ENCODE measurements at places on chromosomes 7 and 10.

DNA sequence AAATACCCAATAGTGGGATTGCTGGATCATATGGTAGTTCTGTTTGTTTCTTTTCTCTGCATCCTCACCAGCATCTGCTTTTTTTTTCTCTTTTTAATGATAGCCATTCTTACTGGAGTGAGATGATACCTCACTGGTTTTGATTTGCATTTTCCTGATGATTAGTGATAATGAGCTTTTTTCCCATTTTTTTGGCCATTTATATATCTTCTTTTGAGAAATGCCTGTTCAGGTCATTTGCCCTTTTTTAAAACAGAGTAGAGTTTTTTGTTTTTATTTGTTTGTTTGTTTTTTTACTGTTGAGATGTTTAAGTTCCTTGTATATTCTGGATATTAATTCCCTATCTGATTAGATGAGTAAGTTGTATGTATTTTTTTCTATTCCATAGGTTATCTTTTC lies 205.8 kb upstream of the KAT6B start:
- no peak for DNase-seq

- DNase-seq = no peak
Observed at GRCh38 chr7:22921386-22922086, 92.4 kb downstream of the HYCC1 start.

DNA sequence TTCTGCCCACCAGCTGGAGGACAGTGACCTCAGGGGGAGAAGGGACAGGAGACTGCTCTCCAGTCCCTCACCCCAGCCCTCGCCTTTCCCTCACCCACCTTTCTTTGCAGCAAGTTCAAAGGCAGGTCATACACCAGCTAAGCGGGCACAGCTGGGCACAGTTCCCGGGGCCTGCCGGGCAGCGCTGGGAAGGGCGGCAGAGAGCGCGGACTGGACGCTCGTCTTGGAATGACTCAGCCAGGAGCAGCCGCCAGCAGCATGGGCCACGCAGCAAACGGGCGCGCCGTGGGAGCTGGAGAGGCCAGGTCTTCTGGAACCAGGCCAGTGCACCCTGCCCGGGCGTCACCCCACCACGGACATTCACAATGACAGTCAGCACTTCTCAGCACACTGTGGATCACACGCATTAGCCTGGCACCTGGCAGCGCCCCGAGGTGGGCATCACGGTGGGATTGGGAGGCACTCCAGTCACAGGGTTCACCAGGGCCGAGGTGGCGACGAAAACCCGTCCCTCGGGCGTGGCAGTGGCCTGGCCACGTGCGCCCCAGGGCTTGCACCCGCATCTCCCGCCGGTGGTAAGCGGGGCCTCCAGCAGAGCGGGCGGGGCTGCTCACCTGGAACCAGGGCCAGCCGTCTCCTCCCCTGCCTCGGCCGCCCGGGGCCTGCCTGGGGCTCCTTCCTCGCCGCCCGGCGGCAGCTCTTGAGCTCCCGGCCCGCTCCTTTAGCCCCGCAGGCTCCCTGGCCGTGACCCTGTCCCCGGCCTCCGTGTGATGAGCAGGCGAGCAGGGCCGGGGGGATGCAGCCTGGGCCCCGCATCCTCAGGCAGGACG lies 29.0 kb upstream of the WDFY4 start:
- DNase-seq = no peak

DNA sequence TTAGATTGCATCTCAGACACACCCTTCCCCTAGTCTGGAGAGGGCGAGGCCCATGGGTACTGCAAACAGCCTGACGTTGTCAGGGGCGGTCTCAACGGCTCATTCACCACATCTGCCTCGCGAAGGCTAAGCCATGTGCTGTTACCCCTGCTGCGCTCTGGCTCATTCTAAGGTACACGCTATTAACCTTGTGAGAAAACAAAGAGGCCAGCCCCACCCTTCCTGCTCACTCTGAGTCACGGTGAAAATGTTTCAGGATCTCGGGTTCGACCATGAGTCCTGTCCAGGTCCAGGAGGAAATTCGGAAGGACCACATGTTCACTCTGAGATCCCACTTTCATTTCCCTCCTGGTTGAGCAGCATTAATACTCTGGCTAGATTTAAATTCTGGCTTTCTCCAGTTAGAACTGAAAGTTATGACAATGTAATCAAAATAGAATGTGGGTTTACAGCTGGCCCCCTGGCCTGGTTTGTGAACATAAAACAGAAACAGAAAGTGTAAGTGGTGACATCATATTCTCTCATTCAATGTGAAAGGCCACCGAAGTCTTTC lies 55.2 kb downstream of the EGFR start:
- DNase-seq = no peak

- no peak for DNase-seq
Observed at GRCh38 chr7:115825456-115826115, 205.0 kb downstream of the TFEC start.

DNA sequence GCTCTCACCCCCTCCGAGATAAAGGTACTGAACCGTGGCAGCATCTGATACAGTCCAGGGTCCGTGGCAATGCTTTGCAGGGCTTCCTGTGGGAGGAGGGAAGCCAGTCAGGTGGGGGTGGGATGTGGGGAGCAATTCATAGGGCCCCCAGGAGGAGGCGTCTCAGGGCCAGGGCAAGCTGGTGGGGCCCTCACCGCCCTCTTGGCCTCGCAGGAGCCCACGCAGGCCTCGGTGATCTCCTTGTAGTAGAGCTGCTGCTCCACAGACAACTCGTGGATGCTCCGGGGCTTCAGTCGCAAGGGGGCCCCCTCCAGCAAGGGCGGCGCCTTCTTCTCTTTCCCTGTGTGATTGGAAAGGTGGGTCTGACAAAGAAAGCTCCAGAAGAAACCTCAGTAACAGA lies 7.2 kb downstream of the TAF6 start:
- no peak for DNase-seq

DNA sequence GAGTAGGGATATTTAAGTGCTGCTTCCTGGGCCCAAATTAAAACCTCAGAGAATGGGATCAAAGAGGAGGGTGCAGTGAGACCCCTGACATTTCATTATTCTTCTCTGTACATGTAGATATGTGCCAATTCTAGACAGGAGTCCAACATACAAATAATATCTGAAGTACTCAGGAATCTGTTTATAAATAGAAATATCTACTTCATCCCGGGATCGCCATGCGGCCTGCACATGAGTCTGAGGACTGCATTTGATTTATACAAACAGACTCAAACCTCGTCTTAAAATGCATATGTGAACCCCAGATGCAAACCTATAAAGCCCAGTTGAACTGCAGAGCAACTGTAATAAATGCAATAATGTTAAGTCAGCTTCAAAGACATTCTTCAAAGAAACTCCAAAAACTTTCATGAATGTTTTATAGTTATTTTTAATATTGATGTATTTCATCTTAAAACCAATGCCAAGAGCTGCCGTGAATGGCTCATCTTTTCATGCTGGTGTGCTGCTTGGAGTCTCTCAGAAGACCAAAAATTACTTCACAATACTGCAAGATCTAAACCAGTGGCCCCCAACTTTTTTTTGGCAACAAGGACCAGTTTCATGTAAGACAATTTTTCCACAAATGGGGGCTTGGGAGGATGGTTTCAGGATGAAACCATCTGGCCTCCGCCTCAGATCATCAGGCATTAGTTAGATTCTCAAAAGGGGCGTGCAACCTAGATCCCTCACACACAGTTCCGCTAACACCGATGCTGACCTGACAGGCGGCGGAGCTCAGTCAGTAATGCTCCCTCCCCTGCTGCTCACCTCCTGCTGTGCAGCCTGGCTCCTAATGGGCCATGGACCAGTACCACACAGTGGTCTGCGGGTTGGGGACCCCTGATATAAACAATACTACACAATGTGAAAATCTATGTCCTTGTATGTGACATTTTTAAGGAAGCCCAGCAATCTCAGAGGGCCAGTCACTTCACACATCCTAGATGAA lies 166.9 kb downstream of the PARD3 start:
- no peak for DNase-seq

Measured in fibroblast of skin of left biceps (primary cell).